Astrocyte of the hippocampus (primary cell): ENCODE measurements at places on chromosomes 16 and 17.

- DNase-seq = peak; percentile 50
These were observed 25.8 kb downstream of the SRCIN1 start for GRCh38 chr17:38579934-38580333.

DNA sequence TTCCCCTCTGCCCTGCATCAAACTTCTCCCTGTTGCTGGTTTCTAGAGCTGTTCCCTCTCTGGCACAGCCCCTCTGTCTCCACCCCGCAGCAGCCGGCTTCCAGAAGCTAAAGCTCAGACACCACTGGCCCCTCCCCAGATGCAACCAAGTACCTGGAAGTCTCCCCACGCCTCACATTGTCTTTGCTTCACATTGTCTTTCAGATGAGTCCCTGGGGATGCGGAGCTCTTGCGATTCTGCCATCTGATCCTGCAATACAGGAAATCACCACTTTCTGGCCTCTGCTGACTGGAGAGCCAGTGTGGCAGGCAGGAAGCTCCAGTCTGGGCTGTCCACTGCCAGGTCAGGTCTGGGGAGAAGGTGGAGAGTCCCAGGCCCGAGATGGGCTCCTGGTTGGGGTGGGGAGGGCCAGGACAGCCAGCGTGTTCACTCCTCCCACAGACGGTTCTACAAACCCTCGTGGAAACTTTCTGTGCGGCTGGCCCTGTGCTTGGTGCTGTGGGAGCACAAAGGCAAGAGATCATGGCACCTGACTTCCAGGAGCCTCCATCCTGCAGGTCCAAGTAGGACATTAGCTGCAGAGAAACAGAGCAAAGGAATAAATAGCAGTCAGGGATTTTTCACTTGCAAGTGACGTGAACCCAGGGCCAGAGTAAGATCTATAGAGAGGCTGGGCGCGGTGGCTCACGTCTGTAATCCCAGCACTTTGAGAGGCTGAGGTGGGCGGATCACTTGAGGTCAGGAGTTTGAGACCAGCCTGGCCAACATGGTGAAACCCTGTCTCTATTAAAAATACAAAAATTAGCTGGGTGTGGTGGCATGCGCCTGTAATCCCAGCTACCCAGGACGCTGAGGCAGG lies 47.9 kb upstream of the MAP3K14 start:
- no peak for DNase-seq

- peak; percentile 48 for DNase-seq
These were observed 137.5 kb downstream of the SOCS1 start for GRCh38 chr16:11118479-11118878.

DNA sequence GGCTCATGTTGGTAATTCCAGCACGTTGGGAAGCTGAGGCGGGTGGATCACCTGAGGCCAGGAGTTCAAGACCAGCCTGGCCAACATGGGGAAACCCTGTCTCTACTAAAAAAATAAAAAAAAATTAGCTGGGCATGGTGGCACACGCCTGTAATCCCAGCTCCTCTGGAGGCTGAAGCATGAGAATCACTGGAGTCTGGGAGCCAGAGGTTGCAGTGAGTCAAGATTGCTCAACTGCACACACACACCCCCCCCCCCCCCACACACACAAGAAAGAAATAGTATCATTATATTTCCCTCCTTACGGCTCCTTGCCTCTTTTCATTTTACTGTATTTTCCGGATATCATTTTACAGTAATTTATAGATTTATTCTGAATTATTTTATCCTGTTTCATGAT lies 963.1 kb upstream of the GOT2 start:
- DNase-seq = no peak

DNA sequence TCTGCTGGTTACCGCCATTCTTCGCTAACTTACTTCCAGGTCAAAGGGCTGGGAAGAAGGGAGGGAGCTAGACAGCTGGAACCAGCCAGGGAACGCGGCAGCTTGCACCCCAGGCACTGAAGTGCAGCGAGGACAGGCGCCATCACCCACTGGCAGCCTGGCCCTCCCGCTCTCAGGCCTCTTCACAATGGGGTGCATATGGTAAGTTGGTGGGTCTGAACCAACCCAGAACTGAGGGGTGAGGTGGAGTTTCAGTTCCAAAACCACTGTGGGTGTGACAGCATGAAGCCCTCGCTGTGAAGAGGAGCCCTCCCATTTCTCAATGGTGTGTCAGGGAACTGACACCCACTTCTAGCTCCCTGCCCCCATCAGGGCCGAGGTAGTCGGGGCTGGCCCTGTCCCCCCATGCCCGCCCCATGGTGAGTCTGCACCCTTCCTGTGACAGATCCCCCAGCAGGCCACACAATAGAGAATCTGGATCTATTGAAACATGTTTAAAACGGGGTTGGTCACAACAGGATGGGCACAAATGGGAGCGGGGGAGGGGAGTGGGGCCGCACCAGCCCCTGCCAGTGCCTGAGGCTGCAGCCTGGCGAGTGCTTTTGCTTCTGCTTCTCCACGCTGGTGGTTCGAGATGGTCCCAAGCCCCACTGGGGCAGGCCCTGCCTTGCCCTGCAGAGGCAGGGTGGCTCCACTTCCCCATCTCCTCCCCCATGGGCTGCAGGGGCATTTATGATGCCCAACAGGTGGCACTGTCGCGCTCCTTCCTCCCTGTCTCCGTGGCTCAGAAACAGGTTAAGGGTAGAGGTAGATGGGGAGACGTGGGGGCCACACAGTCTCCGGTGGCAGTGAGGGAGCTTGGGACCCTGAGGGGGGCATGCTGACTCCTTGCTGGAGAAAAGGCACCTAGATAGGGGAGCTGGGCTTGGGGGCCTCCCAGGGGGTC lies 2.3 kb downstream of the LIMD2 start:
- DNase-seq = peak; percentile 45

DNA sequence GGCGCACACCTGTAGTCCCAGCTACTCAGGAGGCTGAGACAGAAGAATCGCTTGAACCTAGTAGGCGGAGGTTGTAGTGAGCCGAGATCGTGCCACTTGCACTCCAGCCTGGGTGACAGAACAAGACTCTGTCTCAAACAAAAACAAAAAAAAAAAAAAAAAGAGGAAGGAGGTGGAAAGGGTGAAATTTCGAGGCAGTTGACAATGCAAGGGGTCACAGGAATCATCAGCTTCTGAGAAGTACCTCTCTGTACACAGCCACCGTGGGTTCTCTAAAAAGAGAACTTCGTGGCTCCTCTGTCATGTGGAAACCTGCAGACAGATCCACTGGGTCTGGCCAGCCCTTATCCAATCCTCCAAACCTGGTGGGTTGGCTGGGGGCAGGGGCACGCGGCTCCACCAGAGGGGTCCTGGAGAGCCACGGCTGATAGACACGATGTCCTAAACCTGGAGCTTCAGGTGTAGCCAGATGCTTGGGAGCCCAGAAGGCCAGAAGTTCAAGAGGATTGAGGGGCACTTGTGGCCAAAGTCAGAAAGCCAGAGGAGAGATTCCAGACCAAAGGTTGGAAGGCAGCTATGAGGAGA lies 540 bp upstream of the CD300LF start:
- DNase-seq = no peak

- peak; percentile 97 for DNase-seq
These were observed 20.6 kb downstream of the VPS53 start for GRCh38 chr17:693791-694638.

DNA sequence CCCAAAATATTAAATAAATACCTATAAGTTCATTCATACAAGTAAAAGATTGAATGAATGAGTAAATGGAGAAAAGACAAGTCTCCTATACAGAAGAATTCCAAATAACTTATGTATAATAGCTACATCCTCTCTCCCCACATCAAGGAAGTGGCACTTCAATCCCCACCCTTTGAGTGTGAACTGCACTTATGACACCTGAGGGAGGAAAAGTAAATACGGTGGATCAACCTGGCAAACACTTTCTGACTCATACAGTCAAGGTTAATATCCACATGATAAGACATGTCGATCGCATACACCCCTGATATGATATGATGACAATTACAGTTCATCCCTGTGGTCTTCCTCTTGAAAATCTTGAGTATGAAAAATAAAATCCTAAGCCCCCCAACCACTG lies 18.0 kb downstream of the SLFN12L start:
- DNase-seq = no peak

- DNase-seq = no peak
These were observed 11.5 kb downstream of the GAS7 start for GRCh38 chr17:10186771-10187410.

DNA sequence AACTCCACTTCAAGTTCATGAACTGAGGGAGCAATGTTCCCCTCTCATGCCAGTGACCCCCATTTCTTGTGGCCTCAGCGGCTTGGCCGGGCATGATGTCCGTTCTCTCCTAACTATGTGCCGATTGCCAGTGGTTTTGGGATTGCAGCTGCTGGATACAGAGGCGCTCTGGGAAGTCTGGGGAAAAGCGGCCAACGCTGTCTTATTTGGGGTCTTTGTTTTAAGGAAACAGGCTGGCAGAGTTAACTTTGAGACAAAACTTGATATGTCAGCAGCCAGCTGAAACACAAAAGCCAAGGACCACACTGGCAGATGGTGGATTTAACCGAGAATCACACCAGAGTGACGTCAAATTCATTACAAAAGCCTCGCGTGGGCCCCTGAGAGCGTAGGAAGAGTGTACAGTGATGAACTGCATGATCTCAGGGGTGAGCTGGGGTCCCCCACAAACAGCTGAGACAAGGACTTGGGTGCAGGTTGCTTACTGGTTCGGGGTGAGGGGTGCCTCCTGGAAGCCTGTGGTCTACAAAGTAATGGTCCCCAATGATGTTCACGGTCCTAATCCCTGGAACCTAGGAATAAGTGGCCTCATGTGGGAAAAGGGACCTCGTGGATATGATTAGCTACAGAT lies 180.4 kb downstream of the IRF8 start:
- no peak for DNase-seq

GRCh38 chr16:3074860-3075522 lies 9.6 kb downstream of the IL32 start:
- no peak for DNase-seq

DNA sequence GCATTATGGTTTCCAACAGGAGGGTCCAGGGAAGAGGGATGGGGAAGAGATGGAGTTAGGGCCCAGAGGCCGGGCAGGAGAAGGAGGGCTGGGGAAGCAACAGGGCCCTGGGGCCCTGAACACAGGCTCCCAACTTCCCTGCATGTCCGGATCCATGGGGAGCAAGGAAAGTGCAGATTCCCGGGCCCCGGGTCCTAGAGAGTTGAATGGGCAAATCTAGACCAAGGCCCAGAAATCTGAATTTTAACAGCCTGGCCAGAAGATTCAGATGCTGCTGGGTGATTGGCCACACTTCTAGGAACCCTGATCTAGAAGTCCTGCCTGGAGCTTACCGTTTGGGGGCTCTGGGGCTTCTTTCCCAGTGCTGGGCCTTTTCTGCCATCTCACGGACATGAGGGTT lies 13.2 kb downstream of the MGAT5B start:
- no peak for DNase-seq

GRCh38 chr16:76639685-76640289 lies 362.6 kb downstream of the CNTNAP4 start:
- DNase-seq = peak; percentile 43

DNA sequence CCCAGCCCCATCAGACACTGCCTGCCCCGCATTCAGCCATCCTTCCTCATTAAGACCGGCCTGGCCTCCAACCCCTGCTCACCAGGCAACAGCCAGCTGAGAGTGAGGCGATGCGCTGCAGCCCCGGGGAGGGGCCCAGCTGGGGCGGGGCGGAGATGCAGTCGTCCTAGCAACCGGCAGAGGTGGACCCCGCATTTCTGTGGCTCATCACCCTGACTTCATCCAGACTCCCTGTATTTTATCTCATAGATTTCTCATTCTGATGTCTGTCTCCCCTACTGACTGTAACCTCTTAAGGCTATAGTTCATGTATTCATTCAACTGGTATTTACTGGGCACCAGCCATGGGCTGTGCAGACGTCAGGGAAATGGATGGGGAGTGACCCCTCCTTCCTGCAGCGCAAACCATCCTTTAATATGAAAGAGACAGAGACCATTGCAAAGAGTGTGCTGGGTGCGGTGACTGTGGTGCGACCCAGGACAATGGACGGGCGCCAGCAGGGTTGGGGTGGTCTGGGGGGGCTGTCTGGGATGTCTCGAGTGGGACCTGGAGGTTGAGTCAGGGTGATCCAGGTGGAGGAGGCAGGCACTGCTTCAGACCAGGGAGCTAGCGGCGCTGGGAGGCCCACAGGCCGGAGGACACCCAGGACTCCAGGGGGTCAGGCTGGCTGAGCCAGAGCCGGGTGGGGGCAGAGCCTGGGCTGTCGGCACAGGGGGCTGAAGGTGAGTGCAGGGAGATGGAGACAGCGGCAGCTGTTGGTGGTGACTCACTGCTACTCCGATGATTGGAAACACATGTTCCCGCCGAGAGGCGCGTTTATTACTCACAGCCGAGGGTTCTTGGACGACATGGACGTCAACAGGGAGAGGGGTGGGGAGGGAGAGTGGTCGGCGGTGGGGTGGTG lies 10.5 kb upstream of the TIMP2 start:
- peak; percentile 93 for DNase-seq

DNA sequence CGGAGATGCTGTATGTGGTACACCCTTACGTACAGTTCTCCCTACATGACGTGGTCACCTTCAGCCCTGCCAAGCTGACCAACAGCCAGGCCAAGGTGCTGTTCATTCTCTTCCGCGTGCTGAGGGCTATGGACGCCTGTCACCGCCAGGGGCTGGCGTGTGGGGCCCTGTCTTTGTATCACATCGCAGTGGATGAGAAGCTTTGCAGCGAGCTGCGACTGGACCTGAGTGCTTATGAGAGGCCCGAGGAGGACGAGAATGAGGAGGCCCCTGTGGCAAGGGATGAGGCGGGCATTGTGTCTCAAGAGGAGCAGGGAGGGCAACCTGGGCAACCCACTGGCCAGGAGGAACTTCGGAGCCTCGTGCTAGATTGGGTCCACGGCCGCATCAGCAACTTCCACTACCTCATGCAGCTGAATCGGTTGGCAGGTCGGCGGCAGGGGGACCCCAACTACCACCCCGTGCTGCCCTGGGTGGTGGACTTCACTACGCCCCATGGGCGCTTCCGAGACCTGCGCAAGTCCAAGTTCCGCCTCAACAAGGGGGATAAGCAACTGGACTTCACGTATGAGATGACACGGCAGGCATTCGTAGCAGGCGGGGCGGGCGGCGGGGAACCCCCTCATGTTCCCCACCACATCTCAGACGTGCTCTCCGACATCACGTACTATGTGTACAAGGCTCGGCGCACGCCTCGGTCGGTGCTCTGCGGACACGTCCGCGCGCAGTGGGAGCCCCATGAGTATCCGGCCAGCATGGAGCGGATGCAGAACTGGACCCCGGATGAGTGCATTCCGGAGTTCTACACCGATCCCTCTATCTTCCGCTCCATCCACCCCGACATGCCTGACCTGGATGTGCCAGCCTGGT lies 1.4 kb downstream of the WDR81 start:
- DNase-seq = no peak

- DNase-seq = peak; percentile 35
These were observed 238.7 kb downstream of the HAPSTR1 start for GRCh38 chr16:9330095-9330494.
